IMR-90 (cell line): ENCODE measurements at places on chromosomes 13 and 19. TPM values are rescaled to one million over a fixed set of nuclear protein-coding genes. Genes with fewer than 3 reads are reported as not detected.

Gene PEAK3
- under 0.01 TPM in 1 of 2 replicates, not detected in the other for total RNA-seq

DNA sequence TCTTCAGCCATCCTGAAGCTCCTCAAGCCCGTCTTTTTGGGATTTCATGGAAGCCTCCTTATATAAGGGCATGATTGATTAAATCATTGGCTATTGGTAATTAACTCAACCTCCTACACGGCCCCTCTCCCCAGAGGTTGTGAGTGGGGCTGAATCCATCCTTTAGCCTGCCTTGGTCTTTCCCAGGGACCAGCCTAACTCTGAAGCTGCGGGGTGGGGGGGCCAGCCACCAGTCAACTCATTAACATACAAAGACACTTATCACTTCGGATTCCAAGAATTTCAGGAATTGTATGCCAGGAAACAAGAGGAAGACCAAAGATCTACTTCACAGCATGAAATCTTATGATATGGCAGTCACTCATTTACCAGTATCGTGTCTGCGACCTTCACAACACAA lies 9.9 kb downstream of the COL4A1 start:
- DNase-seq = no peak

DNA sequence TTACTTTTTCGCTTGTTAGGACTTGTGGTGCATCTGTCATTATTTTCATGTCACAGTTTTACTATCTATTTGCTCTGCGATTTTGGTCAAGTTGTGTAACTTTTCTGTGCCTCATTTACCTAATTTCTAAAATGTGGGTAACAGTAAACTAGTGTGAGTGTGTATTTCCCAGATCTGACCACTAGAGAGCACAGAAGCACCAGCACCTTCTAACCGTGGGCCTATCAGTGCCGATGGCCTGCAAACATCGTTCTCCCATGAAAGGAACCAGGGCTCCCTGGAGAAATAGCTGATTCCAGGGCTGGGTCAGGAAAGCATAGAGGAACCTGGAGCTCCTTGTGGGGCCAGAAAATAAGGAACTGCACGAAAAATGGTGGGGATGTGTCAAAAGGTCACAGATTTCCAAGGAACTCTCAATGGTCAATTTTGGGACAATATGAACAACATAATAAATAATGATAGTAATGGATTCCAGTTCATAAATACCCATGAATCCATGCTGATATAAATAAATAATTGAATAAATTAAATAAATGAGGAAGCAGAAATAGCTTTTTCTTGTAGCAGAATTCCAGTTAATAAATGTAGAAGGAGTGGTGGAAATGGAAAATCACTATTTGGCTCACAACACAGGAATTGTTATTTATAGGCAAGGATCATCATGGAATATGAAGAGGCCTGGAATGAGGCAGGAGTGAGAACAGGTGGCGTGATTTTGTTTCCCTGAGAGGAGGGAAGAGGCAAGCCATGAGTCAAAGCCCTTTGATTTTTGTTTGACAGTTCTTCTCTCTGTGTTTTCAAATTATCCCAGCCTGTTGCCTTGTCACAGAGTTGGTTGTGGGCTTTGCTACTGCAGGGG lies 31.1 kb downstream of the CEACAM8 start:
- peak; percentile 39 for DNase-seq

DNA sequence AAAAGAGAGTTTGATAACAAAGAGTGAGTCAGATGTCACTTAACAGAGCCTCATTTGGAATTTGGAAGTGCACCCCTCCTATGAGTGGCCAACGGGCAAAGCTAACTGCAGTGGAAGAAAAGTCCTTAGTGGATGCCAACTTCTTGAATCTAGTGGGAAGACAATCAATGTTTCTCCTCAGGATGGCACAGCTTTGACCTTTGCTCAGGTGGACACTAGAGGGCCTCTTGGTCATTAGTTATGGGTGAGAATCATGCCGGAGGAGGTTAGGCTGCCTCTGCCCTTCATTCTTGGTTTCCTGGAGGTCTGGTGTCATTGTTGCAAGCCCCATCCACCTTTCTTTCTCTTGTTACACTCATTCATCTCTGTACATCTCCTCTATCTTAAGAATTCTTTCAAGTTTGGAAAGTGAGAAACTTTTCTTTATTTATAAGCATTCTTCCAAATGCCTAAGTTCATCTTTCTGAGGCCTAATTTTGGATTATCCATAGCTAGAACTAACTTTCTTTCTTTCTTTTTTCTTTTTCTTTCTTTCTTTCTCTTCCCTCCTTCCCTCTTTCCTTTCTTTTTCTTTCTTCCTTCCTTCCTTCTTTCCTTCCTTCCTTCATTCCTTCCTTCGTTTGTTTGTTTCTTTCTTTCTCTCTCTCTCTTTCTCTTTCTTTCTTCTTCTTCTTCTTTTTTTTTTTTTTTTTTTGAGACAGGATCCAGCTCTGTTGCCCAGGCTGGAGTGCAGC lies 327.2 kb upstream of the TSHZ3 start:
- DNase-seq = no peak

DNA sequence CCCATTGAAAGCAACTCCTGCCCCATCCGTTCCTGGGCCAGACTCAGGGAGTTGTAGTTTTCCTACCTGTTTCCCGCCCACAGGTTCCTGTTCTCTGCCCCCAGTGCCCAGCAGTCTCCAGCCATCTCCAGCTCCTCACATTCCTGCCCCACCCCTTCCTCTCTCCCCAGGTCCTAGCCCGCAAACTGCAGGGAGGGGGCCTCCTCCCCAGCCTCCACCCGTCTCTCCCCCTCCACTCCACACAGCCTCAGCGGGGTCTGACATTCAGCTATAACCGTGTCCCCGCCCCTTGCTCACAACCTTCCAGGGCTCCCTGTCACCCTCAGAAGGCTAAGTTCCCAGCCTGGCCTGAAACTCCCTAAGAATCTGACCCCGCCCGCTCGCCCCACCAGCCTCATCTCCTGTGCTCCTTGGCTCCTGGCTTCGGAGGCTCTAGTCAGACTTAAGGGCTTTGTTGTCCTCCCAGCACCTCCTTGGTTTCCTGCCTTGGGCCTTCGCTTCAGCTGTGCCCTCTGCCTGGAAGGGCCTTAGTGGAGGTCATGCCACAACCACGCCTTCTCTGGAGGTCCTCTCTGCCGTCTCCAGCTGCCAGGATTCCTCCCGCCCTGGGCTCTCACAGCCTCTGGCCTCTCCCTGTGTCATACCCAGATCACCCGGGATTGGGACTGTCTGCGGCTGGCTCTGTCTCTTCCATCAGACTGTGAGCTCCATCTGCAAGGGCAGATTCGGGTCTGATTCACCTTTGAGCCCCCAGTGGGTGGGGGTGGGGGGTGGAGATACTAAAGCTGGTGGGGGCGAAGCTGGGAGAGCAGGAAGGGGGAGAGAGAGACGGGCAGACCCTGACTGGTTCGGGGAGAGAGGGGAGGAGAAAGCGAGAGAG lies 5.1 kb upstream of the SPACA6 start:
- DNase-seq = peak; percentile 44

- peak; percentile 4 for DNase-seq
These were observed 1.7 kb downstream of the PROSER1 start for GRCh38 chr13:39036212-39036611.

Gene FXYD5
- 45.8 and 53.6 TPM in 2 replicates for total RNA-seq

DNA sequence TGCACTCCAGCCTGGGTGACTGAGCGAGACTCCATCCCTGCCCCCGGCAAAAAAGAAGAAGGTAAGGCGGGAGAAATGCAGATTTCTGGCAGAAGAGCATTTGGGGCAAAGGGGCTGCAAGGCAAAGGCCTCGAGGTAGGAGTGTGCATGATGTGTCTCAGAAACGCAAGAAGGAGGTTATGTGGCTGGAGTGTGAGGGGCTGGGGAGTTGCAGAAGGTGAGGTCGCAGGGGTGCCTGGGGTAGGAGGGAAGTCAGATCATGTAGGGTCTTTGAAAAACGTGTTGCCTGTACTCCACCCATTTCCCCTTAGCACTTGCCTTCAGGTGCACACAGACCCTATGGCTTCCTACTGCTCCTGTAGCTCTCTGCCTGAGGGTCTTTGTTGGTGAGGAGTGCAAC lies 29.9 kb downstream of the KCTD15 start:
- no peak for DNase-seq

DNA sequence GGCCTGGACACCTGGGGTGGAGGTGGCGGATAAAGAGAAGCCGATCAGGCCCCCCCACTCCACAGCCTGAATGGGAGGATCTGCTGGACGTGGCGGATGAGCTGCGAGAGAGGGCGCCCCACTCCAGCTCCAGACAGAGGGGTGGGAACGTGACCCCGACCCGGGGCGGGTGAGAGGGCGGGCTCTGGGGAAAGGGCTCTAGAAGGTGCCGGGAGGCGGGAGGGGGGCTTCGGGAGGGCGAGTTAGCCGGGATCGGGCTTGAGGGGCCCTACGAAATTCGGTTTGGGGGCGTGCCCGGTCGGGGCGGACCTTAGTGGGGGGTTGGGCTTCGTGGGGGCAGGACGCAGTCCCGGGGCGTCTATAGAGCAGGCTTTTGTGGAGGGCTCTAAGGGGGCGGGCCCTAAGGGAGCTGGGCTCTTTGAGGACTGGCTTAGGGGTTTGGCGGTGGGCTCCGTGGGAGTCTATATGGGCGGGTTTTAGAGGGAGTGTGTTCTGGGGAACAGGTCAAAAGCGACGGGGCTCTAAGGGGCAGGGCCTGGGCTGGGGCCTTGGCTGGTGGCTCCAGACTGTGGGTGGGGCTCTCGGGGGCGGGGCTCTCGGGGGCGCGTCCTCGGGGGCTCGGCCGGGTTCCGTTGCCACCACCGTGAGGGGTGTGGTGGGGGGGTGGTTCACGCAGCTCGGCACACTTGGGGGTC lies 4.1 kb upstream of the NANOS3 start:
- DNase-seq = no peak

Gene COL4A2
- 90.7 and 97.5 TPM in 2 replicates for total RNA-seq

DNA sequence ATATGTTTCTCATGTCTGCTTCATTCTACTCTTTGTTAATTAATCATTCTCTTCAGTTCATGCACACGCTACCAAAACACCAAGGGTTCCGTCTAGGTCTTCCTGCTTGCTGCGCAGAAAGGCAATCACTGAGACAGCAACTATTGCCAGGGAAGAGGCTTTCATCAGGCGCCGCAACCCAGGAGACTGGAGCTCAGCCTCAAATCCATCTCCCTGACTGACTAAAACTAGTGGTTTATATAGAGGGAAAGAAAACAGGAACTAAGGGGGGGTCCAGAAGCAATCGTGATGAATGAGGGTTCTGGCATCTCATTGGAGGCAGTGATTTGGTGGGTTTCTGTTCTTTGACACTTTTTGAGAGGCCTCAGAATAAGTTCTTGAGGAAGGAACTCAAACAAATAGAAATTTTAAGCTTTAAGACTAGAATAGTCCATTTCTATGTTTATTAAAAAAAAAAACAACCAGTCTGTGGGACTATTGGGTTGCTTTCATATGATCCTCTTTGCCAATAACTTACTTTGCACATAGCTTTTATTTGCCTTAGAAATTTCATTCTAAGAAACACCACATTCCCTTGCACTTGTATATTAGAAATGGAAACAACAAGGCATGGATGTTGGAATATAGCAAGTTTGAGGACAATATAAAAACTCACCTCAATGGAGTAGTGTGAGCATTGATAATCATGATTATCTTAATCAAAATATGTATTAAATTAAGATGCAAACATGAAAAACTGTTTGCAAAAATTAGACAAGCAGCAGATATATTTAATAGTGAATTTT lies 691.2 kb upstream of the GPC6 start:
- no peak for DNase-seq

GRCh38 chr13:48411147-48411794 lies 1.6 kb downstream of the LPAR6 start:
- no peak for DNase-seq

GRCh38 chr13:41459432-41460073 lies 2.2 kb downstream of the RGCC start:
- no peak for DNase-seq

GRCh38 chr13:93777504-93777903 lies 550.9 kb downstream of the GPC6 start:
- no peak for DNase-seq

Gene ZNF439
- total RNA-seq = 8.4 and 10.0 TPM in 2 replicates

DNA sequence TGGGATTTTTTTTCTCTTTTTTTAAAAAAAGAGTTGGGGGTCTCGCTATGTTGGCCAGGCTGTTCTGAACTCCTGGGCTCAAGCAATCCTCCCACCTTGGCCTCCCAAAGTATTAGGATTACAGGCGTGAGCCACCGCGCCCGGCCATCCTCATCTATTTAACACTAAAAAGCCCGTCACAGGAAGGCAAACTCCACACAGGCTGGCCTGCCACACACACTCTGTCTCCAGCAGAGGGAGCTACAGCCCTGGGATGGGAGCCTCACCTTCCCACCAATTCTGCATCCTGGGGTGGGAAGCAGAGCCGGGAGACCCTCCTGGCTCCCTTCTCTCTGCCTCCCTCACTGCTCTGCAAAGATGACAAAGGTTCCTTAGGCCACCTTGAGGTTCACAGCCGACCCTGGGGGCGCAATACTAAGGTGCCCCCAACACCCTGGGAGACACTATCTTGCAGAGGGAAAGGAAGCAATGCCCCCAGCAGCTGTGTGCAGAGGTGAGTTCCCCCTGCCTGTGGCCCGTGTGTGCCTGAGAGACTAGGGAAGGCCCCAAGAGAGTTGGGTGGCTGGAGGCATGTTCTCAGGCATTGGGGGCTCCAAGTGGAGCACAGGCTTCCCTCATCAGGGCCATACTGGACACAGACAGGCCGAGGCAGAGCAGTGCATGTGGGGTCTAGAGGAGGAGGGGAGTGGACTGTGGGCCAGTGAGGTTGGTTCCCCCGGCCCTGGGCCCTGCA lies 27.4 kb upstream of the TIMM44 start:
- DNase-seq = peak; percentile 28

Gene SBSN
- total RNA-seq = 0.56 and 0.72 TPM in 2 replicates

Gene SIAH3
- total RNA-seq = not detected in 2 replicates

Gene ADPRHL1
- total RNA-seq = 0.28 and 0.36 TPM in 2 replicates

Gene RAB3A
- total RNA-seq = 2.8 and 3.0 TPM in 2 replicates

GRCh38 chr19:35085947-35086346 lies 29.7 kb upstream of the FXYD3 start:
- DNase-seq = no peak

Gene CDX2
- total RNA-seq = not detected in 2 replicates

DNA sequence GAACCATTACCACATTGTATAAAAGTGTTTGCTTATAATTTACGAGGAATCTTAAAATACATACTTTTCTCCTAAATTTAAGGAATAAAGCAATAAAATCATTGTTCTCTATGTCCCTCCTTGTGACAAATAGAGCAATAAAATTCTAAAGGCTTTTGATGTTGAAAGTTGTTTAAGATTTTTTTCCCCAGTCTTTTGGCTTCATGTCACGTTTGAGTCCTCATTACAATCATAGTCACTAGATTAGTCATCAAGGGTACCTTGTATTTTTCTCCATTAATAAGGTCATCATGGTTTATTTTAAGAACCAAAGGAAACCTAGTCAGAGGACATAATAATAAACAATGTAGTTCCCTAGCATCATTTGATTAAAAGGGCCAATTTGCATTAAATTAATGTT lies 3.2 kb downstream of the WBP4 start:
- peak; percentile 90 for DNase-seq

DNA sequence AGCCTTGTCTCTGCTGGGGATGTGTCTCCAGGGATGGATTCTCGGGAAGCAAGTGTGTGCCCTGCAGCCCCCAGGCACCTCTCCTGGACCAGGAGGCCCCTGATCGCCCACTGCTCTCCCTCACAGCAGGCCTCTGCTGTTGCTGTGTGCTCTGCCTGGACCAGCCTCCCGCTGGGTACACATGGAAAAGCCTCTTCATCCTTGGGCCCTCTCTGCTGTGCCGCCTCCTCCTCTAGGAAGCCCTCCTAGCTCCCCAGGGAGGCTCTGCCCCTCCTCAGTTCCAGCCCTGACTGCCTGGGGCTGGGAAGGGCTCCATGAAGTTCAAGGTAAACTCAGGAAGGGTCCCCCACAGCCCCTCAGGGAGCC lies 12.0 kb downstream of the NDUFA11 start:
- no peak for DNase-seq

Gene RYR1
- total RNA-seq = under 0.01 TPM in 1 of 2 replicates, not detected in the other
